ENCODE measurements at places on chromosomes 1 and 21. TPM values are rescaled to one million over a fixed set of nuclear protein-coding genes. Genes with fewer than 3 reads are reported as not detected.

DNA sequence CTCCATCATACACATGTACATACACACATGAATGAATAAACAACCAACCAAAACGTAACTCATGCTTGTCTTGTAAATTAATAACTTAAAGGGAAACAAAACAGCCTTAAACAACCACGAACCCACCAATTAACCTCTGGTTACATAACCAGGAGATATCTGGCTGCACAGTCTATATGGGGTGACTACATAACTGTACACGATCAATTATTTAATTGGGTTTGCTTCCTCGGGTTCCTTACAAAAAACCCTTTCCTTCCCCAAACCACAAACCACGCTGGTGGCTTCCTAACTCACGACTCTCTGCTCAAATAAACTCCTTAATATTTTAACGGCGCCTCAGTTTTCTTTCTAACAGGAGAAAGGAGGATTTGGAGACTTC, 744 bp downstream of the ZNF670 start:
- H3K4me1 ChIP-seq = no peaks in the 10 kb centered on the region
- no peak for DNase-seq
- H3K36me3 ChIP-seq = no peaks in the 10 kb centered on the region

- no peak for DNase-seq
- H3K4me1 ChIP-seq = no peaks in the 10 kb centered on the region
- H3K27me3 ChIP-seq = no peaks in the 10 kb centered on the region
- H3K4me3 ChIP-seq = no peak overlapping the region
- no peak overlapping the region for H3K27ac ChIP-seq
Observed at GRCh38 chr1:242120432-242120831, 121.5 kb upstream of the MAP1LC3C start.

GRCh38 chr21:46095814-46096595, 1.9 kb upstream of the COL6A2 start:
- H3K4me3 ChIP-seq = no peak overlapping the region

GRCh38 chr21:26732432-26733221, 112.6 kb downstream of the ADAMTS1 start:
- H3K27ac ChIP-seq = no peak overlapping the region
- H3K4me3 ChIP-seq = no peak overlapping the region
- peak; percentile 72 for DNase-seq
- no peaks in the 10 kb centered on the region for H3K36me3 ChIP-seq
- no peaks in the 10 kb centered on the region for H3K4me1 ChIP-seq

DNA sequence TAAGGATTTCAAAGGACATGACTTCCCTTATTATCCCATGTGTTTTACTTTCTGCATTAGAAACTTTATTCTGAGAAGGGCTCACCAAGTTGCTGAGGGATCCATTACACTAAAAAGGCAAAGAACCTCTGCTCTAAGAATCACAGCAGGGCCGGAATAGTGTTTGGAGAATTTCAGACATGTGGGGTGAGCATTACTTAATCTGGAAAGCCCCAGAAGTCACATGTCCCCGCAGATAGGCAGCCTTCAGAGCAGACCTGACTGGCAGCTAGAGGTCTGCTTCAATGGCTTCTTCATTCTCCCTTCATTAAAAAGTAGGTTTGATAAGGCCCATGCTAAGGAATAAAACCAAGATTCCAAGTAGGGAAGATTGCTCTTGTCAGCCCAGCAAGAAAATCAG, 52.6 kb upstream of the RBM15 start:
- DNase-seq = no peak
- H3K36me3 ChIP-seq = no peaks in the 10 kb centered on the region
- no peak overlapping the region for H3K27ac ChIP-seq
- H3K4me3 ChIP-seq = no peak overlapping the region

The HRNR gene
- polyA plus RNA-seq = not detected

The EIF4G3 gene
- polyA plus RNA-seq = 198 TPM

DNA sequence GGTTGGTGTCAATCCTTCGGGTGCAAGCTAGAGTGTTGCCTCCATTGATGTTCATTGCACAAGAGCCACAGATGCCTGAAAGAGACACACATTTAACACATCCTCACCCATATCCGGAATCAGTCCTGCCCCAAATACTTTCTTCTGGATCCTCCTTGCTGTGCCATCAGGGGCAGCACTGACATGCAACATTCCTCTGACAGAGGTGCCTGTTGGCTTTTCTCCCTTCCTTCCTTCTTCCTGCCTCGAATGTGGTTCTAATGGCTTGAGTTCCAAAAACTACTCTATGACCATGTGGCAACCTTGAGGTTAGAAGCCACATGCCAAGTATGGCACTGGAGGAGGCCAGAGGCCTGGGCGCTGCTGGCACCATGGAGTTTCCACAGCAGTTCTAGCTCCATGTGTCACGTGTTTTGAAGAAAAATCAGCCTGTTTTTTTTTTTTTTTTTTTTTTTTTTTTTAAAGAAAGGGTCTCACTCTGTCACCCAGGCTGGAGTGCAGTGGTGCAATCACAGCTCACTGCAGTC, 17.0 kb upstream of the ATP13A2 start:
- no peak overlapping the region for H3K4me3 ChIP-seq
- H3K36me3 ChIP-seq = no peaks in the 10 kb centered on the region
- H3K27ac ChIP-seq = no peak overlapping the region
- peak; percentile 4 for DNase-seq

- no peak overlapping the region for H3K4me3 ChIP-seq
- H3K27me3 ChIP-seq = no peaks in the 10 kb centered on the region
- no peaks in the 10 kb centered on the region for H3K36me3 ChIP-seq
- H3K27ac ChIP-seq = no peak overlapping the region
- no peaks in the 10 kb centered on the region for H3K4me1 ChIP-seq
Observed at GRCh38 chr1:159084152-159084551, 7.6 kb upstream of the AIM2 start.

GRCh38 chr1:211345719-211346118, 19.1 kb downstream of the TRAF5 start:
- no peak overlapping the region for H3K27ac ChIP-seq
- H3K4me1 ChIP-seq = no peaks in the 10 kb centered on the region
- H3K27me3 ChIP-seq = no peaks in the 10 kb centered on the region
- no peaks in the 10 kb centered on the region for H3K36me3 ChIP-seq
- DNase-seq = no peak
- H3K4me3 ChIP-seq = no peak overlapping the region

DNA sequence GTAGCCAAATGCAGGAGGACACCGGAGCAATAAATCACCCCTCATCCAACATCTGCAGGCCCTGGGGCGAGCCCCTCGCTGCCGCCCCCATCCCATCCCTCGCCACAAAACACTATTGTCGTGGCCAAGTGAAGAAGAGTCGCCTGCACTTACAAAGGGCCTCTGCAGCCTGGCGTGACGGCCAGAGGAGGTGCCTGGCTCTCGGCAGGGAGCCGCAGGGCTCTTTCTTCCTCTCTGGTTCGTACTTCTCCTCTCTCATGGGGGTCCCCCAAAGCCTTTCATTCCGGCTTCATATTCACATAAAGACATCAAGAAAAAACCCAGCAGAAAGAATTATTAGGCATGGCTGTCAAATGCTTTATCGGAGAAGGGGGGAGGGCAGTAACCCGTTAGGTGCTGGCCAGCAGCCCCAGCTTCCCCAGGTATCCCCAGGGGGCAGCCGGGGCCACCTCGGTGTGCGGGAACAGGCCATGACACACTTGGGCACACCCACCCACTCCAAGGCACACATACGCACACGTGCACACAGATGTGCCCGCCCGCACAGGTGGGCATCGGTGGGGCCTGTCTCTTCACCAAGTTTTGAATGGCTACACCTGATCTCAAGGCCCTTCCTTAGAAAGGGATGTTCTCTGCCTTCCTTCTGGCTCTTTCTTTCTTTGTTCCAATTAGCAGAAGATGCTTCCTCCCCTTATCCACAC, 149.1 kb downstream of the PRDM16 start:
- no peak overlapping the region for H3K27ac ChIP-seq
- no peak for DNase-seq
- no peaks in the 10 kb centered on the region for H3K27me3 ChIP-seq
- H3K4me1 ChIP-seq = peaks cover 35% of the 10 kb centered on the region

The OR2L5 gene
- polyA plus RNA-seq = not detected

The UBXN11 gene
- 65.9 TPM for polyA plus RNA-seq

DNA sequence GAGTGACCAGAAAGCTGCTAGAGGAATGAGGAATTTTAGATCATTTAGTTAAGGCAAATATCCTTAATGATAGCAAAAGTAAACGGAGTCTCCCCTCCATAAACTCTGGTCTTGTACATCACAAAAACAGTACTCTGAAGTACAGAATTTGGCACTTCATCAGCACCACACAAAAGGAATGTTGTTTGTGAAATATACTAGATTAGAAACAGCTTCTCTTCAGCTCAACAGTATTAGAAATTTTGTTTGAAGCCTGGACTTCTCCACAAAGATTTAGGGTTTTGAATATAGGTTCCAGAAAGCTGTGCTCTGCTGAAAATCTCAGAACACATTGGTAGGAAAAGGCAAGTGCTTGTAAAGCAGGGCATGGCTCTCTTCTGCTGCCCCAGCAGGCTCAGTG, 135.1 kb upstream of the PTGFR start:
- no peaks in the 10 kb centered on the region for H3K36me3 ChIP-seq
- no peak overlapping the region for H3K27ac ChIP-seq
- no peak for DNase-seq

The PLA2G2C gene
- 1.1 TPM for polyA plus RNA-seq

- DNase-seq = no peak
- H3K36me3 ChIP-seq = no peaks in the 10 kb centered on the region
- H3K27me3 ChIP-seq = no peaks in the 10 kb centered on the region
- H3K4me1 ChIP-seq = no peaks in the 10 kb centered on the region
- no peak overlapping the region for H3K27ac ChIP-seq
Observed at GRCh38 chr1:173210716-173211231, 3.6 kb upstream of the TNFSF4 start.

DNA sequence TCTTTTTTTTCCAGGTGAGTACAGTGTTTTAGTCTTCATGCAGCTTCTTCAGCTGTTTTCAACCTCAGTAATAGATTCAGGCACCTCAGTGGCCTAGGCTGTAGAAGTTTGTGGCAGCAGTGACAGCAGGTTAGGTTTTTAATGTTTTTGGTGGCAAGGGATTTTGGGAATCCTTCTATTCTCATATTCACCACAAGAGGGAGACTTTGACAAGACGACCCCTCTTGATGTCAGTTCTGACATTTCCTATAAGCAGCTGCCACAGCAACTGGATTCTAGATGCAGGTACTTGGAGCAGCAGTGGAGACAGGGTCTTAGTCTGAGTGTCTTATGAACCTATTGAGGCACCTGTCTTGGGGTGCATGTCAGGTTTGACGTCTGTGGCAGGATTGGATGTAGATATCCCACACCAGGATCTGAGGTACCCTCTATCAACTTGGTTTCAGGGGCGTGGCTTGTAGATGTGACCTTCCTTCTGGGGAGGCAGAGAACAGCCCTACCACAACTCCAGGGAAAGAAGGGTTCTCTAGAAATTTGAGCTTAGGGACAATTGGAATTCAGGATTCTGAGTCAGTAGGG, 1104.2 kb upstream of the TMPRSS15 start:
- H3K27me3 ChIP-seq = no peaks in the 10 kb centered on the region
- H3K36me3 ChIP-seq = no peaks in the 10 kb centered on the region
- DNase-seq = no peak
- H3K27ac ChIP-seq = no peak overlapping the region
- no peak overlapping the region for H3K4me3 ChIP-seq

DNA sequence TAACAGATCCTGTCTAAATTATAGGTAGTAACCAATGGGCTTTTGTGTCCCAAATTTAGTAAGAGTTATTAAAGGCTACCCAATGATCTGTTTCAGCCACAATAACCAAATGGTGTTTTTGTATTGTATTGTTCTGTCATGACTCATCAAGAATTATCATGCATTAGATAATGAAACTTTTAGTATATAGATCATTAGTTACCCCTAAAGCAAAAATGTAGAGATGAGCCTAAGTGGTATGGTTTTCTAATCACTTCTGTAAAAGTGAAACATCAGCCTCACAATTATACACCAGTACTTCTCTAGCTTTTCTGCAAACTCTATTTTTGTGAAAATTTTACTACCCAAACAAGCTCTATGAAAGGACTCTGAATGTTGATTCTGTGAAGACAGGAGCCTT, 71.4 kb downstream of the LRRC7 start:
- H3K4me1 ChIP-seq = no peaks in the 10 kb centered on the region
- H3K27ac ChIP-seq = no peak overlapping the region
- DNase-seq = no peak
- no peak overlapping the region for H3K4me3 ChIP-seq
- H3K36me3 ChIP-seq = no peaks in the 10 kb centered on the region

The MAEL gene
- polyA plus RNA-seq = 333 TPM

The AGPAT3 gene
- 69.8 TPM for polyA plus RNA-seq

- peaks cover 51% of the 10 kb centered on the region for H3K4me1 ChIP-seq
- no peaks in the 10 kb centered on the region for H3K36me3 ChIP-seq
- H3K27me3 ChIP-seq = no peaks in the 10 kb centered on the region
- H3K4me3 ChIP-seq = no peak overlapping the region
- DNase-seq = peak; percentile 73
Observed at GRCh38 chr1:27555700-27556424, 48.1 kb downstream of the AHDC1 start.

DNA sequence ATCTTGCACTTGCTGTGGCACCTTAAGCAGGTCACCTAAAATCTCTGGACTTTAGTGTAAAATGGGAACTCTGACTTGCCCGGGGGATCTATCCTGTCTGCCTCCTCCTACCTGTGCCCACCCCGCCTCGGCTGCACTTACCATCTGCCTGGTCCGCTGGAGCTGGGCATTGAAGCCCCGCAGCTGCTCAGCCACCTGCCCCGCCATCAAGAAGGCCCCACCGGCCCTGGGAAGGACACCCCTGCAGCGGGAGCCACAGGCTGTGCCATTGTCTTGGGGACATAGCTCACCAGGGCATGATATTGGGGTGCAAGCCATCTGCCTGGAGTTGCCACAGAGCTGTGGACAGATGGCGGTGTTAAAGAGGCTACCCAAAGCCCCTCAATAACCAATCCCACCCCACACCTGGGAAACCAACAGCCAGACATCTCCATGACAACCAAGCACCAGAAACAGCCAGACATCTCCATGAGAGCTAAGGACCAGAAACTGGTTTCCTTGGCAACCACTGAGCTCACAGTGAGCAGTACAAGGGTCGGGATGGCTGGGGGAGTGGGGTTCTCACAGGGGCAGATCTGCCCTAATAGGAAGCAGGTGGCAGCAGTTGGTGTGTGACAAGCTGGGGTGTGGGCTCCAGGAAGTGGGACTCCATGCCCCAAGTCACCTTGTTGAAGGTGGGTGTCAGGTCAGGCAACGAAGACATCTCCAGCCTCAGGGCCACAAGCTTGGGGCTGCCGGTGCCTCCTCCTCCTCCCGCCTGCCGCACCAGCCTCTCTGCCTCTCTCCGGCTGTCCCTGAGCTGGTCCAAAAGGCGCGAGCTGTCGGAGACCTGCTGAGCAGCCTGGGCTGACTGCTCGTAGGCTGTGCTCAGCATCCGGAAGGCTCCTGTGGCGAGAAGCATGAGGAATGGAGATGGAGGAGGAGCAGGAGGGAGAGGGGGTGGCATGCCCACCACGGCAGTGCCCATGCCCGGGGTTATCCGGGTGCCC, 29.1 kb downstream of the LAMB3 start:
- H3K27ac ChIP-seq = no peak overlapping the region
- DNase-seq = no peak

- H3K4me3 ChIP-seq = no peak overlapping the region
- H3K27ac ChIP-seq = no peak overlapping the region
- H3K36me3 ChIP-seq = no peaks in the 10 kb centered on the region
- no peaks in the 10 kb centered on the region for H3K4me1 ChIP-seq
- no peaks in the 10 kb centered on the region for H3K27me3 ChIP-seq
Observed at GRCh38 chr1:170010443-170010842, 64.1 kb downstream of the KIFAP3 start.

All from testis (tissue), 5 donors.